Myocyte (in vitro differentiated cells): ENCODE measurements at places on chromosomes 3 and 15. TPM values are rescaled to one million over a fixed set of nuclear protein-coding genes. Genes with fewer than 3 reads are reported as not detected.
A peak's percentile ranks its signal among the peaks of the same experiment; 100 is the strongest.

DNA sequence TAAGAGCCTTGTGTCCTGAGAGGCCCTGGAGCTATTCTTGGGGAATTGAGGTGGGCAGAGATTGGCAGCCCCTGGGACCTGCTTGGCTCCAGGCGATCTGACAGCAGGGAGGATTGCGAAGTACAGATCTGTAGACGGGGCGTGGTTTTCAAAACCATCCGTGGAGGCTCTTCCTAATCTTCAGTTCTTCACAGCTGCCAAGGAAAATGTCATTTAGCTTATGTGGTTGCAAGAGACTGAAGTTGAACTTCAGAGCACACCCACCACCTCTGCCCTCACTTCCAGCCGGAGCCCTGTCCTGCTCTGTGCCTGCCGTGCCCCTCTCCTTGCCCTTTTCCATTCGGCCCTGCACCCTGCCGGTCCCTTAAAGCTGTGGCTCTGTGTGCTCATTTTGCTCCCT, 12.9 kb downstream of the NISCH start:
- peak; percentile 55 for DNase-seq

DNA sequence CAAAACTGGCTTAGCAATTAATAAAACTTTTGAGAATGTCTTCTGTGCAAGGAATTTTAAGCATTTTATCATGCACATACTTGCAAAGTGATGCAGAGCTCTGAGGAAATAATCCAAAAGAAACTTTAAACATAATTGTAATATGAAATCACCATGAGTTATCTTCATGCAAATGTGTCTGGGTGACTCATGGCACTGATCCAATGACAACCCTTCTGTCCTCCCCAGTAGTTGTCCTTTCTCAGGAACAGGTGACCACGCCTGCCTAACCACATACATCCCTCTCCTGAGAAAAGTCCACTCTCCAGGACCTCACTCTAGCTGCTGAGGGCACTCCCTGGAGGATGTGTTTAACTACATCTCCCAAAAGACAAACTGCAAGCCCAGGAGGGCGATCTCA, 530.6 kb upstream of the IL12A start:
- peak; percentile 69 for DNase-seq

DNA sequence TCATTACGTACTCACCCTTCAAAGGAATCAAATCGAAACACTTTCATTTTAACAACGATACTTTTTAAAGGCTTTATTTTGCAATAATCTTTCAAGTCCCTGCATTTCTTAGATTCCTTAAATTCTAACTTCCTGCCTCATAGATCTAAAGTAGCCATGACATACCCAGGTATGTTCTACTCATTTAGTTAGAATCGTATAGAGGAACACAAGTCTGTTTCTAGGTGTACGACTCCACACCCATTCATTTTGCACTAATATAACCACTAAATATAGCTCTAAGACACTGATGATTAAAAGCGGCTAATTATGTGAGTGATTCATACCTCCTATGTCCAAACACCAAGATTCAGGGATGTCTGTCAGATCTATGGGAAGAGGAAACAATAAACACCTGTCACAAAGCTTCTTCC, 1.3 kb downstream of the ATP13A3 start:
- no peak for DNase-seq

The ALPK3 gene
- total RNA-seq = 172 and 190 TPM in 2 replicates

The CMTM6 gene
- total RNA-seq = 40.4 and 44.7 TPM in 2 replicates

The INKA1 gene
- total RNA-seq = 1.8 and 4.3 TPM in 2 replicates
